ENCODE measurements at places on chromosomes 12 and 14.
A peak's percentile ranks its signal among the peaks of the same experiment; 100 is the strongest.

GRCh38 chr14:23359167-23359626, 5.8 kb downstream of the EFS start:
- DNase-seq = no peak

DNA sequence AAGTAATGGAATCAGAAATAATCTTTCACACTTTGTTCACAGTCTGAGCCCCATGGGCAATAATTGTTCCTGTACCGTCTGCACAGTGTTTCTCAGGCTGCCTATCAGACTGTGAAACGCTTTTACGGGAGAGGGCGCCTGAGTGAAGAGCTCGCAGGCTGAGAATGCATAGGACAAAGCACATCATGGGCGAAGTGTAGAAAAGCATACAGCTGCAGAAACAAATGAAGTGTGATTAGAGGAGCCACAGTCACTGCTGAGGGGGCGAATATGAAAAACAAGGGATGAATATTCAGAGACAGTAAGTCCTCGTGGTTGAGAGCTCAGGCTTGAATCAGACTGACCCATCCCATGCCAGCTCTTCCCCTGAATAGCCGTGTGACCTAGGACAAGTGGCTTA, 438.4 kb upstream of the DCN start:
- DNase-seq = no peak

DNA sequence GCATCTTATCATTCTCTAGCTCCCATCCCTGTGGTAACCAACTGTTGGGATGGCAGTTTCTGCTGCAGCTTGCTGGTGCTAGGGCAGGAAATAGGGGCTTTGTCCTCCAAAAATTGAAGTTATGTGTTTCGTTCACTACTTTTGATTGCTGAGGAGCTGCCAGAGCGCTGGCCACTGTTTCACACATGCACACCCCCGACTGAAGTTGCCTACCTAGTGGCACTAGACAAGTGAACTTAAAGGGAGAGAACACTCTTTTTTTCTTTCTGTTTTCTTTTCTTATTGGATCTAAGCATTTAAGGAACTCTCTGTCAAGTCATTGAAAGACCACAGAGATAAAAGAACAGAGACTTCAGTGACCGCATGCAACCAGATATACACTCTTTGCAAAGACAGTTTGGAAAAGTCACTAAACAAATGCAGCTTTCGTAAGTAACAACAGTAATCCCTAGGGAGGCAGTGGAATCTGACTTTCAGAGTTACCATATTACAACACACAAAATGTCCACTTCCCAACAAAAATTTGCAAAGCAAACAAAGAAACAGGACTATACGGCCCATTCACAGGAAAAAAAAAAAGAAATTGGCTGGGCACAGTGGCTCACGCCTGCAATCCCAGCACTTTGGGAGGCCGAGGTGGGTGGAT, 12.0 kb downstream of the TFCP2 start:
- DNase-seq = no peak

- DNase-seq = no peak
Measured at GRCh38 chr12:75048767-75049166, 160.9 kb downstream of the KCNC2 start.

- DNase-seq = no peak
Measured at GRCh38 chr12:65164774-65165173, 4.6 kb upstream of the LEMD3 start.

DNA sequence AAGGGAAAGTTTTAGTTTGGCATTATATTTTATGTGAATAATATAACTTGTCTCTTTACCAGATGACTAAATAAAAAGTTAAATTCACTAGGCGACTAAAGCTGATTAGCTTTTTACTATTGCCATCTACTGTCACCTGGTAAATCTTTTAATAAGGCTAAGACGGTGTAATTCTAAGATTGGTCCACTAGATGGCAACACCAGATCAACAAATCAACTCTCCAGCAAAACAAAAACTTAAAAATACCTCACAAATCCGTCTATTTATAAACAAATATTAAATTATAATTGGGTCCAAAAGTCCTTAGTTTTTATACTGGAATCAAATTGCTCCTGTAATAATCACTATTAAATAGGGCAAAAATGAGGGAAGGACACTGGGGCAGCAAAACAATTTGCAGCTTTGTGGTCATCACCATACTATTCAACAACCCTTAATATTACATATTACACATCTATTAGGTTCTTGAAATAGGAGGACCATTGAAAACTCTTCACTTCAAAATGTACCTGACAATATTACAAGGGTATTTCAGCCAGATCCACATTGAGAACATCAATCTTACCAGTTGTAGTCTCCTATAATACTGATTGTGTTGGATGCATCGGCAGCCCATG, 47.9 kb downstream of the GALC start:
- no peak for DNase-seq

GRCh38 chr14:93115821-93116675, at the start of gene ITPK1:
TSS of gene ITPK1 (minus strand) at chr14:93115925. CDS start at chr14:93115163, 762 bp downstream.
- DNase-seq = no peak

DNA sequence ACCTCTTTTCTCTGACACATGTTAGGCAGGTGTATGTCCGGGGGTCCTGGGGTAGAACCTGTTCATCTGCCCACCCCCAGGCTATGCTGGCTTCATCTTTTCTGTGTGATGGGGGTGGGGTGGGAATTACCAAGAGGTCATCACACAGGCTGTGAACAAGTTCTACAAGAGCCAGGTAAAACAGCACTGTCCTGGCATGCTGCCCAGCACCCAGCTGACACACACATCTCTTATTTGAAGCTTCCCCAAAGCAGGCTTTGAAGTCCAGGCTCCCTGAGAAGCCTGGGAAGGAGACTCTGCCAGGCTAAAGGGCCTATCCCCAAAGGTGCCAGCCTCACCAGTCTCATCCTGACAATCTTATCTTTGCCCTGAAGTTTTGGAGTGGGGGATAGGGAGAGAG, 141.1 kb downstream of the ALG10 start:
- no peak for DNase-seq

DNA sequence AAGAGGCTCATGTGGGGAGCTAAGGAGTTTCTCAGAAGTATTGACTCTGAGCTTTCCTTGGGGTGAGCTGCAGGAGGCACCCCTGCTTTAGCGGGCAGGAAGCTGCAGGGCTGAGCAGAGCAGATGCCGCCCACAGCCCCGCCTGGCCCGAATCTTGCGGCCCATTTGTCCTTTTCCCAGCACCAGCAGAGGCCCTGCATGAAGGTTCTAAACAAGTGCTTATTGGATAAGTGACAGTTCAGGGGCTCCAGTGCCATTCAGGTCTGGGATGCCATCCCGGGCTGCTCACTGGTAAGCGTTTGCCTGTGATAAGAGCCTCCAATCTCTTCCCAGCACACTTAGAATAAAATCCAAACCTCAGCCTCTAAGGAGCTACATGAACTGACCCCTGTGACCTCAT, 11.4 kb downstream of the RILPL1 start:
- no peak for DNase-seq

GRCh38 chr12:104164634-104165033, 26.6 kb upstream of the NFYB start:
- DNase-seq = no peak

GRCh38 chr14:92456215-92457015, 57.2 kb upstream of the RIN3 start:
- no peak for DNase-seq

GRCh38 chr14:50943943-50944646, at the start of gene PYGL:
TSS of gene PYGL (minus strand) at chr14:50944483. CDS start at chr14:50944403, 80 bp downstream.
- no peak for DNase-seq

DNA sequence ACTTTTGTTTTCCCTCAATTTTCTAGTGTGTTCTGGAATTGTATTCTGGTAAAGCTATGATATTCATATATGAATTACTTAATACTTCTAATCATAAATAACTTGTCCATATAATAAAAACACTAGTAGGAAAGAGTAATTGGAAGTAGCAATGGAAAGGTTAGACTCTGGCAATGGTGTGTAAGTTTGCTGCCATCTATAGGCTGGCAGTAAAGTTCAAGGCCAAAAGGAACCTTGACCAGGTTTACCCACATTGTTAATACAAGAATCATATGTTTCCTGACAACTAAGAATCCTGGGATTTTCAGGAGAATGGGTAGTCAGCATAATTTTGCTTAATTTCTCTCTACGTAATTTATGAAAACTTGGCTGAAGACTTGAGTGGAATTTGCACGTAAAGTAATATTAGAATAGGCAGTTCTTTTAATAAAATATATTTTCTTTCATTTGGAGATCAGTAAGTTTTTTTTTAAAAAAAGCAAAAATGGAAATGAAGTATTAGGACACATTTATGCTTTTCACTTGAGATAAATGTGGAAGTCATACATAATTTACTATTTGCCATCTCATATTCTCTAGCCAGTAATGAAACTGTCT, 926.7 kb downstream of the GALC start:
- DNase-seq = no peak

DNA sequence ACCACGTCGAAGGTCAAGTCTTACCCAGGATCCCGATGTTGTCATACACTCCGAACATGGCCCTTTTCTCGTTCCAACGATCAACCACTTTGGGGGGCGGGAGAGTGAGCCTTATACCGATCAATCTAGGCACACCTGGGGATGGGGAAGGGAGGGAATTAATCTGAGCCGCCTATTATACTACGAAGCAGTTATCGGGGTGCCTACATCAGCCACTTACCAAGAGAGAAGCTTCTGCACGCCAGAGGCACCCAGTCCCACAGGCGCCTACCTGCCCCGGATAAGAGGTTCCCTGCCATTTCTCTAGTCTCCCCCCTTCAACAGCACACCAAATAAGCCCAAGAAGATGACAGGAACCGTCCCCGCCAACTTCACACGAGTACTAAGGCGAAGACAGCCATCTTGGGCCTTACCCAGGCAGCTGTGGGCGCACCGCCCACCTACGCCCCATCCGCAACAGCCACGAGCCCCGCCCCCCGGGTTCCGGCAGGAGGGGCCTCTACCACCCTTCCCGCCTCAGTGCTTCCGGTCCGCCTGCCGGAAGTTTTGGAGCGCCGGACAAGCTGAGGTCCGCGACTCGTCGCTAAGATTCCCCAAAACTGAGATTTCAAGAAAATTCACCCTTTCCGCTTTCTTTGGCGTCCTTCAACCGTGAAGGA, at the start of gene MRPL51:
TSS of gene MRPL51 (minus strand) at position 425 of the 659 bp plus-strand sequence. CDS start at position 299, 126 bp downstream.
- DNase-seq = peak; percentile 97

GRCh38 chr12:57621497-57622292, 10.5 kb downstream of the ARHGEF25 start:
- no peak for DNase-seq

- no peak for DNase-seq
Measured at GRCh38 chr12:92140896-92141536, 4.6 kb downstream of the BTG1 start.

GRCh38 chr12:47991106-47992061, 12.9 kb downstream of the COL2A1 start:
- DNase-seq = no peak

- DNase-seq = no peak
Measured at GRCh38 chr12:99917711-99918402, 66.9 kb downstream of the ANKS1B start.

- DNase-seq = no peak
Measured at GRCh38 chr12:645563-646071, 17.6 kb downstream of the NINJ2 start.

GRCh38 chr14:52399921-52400595, 85.9 kb downstream of the PTGER2 start:
- DNase-seq = no peak

GRCh38 chr14:34187519-34188044, 236.7 kb upstream of the EGLN3 start:
- no peak for DNase-seq

- no peak for DNase-seq
Measured at GRCh38 chr12:126384026-126384564, 1318.9 kb downstream of the AACS start.

- DNase-seq = no peak
Measured at GRCh38 chr12:3453990-3454680, 36.9 kb upstream of the PRMT8 start.

GRCh38 chr14:80634106-80634758, 307.3 kb downstream of the CEP128 start:
- DNase-seq = no peak

DNA sequence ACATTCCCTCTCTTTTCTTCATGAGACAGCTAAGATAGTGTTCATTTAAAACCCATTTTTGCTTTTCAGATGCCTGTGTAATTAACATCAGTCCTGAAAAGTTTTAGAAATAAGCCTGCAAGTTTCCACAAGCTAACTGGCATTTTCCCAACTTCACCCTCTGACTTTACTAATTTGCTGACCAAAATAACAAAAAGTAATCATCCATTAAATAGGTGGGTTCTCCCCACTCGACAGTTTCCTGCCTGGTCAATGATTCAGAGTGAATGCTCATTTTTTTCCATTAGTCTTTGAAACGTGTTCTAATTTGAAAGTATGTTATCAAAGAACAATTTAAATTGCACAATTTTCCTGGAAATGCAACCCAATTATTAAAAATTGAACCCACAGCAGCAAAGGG, 23.6 kb downstream of the NELL2 start:
- no peak for DNase-seq

GRCh38 chr14:101716077-101716950, 45.2 kb upstream of the PPP2R5C start:
- DNase-seq = no peak

DNA sequence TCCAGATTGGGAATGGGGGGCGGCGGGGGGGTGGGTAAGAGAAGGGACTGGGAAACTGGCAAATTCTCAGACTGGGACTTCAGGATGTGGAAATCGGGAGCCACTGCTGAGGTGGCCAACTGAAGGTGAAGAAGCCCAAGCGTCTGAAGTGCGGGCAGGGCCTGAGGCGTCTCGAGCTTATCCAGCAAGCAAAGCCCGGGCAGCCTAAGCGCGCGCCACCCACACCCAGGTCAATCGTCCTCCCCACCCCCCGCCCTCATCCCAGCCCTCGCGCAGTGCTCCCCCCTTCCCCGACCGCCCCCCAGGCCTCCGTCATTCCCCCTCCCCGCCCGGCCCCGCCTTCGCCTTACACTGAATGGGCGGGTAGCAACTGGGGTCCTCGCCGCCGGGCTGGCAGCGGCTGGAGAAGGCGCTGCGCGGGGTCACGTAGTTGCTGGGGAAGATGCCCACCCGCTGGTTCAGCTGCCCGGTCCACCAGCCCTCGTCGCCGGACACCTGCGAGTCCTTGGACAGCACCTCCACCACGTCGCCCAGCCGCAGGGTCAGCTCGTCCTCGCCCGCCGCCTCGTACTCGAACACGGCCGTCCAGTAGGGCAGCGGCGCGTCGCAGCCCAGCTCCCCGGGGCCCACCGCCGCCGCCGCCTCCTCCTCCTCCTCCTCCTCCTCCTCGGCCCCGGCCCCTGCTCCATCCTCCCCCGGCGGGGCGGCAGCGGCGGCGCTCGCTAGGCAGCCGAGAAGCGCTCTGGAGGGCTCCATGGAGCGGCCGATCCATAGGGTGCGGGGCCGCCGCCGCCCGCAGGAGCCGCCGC, 693 bp downstream of the MAP3K9 start:
- DNase-seq = no peak

GRCh38 chr14:46054526-46054925, 597.1 kb downstream of the RPL10L start:
- DNase-seq = no peak
